ENCODE measurements at places on chromosomes 2 and 18.
A peak's percentile ranks its signal among the peaks of the same experiment; 100 is the strongest.

GRCh38 chr2:27191070-27191829 is 20.6 kb upstream of the ATRAID start:
- DNase-seq: no peak

GRCh38 chr2:114038710-114039109 is 148.8 kb downstream of the ACTR3 start:
- DNase-seq: no peak

DNA sequence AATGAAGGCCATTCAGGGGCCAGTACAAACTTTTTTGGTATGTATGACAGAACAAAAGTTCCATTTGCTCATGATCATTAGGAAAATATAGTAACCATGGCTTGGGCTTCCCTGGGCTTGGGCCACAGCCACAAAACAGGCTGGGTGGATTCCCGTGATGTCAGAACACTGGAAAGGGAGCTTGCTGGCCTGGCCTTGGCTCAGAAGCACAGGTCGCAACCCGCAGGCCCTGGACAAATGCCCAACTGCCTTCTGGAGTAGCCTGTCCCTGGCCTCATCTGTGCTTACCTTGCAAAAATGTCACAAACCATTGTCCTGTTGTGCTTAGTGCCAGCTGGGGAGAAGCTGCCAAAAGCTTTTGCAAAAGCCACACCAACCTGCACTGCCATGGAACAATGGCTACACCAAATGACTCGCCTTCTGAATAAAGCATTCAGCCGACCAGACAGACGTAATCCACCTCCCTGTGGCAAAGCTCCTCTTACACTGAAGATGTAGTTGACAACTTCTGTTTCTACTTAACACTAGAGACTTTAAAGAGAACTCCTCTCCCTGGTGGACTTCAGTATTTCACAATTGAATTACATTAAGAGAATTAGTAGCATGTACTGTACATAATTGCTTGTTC is 125.5 kb downstream of the ANKRD44 start:
- peak; percentile 93 for DNase-seq

DNA sequence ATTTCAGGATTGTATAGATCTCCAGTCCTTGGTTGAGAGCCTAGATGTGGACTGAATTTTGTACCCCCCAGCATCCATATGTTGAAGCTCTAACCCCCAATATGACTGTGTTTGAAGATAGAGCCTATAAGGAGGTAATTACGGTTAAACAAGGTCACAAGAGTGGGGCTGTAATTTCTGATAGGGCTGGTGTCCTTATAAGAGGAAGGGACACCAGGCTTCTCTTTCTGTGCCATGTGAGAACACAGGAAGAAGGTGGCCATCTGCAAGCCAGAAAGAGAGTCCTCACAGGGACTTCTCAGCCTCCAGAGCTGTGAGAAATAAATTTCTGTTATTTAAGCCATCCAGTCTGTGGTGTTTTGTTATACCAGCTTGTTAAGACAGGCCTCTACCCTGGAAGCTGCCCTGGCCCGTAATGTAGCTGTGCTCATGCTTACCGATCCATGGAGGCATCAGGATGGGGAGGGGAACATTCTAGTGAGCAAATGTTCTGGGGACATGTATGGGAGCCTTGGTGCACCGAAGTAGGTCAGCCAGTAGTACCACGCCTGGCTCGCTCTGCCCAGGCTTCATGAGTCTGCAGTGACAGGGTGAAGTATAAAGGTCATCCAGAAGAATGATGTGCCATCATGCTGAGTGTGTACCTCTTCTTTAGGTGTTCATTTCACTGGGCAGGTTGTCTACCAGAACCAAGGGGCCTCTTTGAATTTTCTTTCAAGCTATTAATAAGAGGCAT is 16.1 kb downstream of the RASGRP3 start:
- no peak for DNase-seq

DNA sequence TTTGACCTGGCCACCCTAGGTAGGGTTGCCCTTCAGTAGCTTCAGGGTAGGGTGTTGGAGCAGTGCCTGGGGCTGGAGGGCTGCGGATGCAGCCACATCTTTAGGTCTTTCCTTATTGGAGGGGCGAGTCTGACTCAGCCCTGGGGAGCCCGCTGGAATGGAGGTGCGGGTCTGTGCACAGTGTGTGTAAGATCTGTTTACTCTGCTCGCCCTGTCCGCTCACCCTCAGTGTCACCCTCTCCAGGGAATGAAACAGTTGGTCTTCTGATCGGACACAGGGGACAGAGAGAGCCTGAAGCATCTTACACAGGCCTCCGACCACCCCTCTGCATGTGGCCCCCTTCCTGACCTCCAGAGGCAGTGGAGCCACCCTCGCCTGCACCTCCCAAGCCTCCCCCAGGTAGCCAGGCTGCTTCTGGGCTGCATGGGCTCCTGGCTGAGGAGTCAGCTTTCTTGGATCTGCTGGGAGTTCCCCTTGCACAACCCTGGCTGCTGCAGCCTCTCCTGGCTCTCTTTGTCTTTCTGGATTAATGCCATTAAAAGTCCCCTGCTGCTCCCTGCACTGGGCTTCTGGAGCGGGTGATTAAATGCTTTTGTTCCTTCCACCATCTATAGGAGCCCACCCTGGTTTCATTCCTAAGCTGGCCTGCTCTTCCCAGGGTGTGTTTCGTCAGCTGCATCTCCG is 82.6 kb downstream of the ASB1 start:
- DNase-seq: no peak

DNA sequence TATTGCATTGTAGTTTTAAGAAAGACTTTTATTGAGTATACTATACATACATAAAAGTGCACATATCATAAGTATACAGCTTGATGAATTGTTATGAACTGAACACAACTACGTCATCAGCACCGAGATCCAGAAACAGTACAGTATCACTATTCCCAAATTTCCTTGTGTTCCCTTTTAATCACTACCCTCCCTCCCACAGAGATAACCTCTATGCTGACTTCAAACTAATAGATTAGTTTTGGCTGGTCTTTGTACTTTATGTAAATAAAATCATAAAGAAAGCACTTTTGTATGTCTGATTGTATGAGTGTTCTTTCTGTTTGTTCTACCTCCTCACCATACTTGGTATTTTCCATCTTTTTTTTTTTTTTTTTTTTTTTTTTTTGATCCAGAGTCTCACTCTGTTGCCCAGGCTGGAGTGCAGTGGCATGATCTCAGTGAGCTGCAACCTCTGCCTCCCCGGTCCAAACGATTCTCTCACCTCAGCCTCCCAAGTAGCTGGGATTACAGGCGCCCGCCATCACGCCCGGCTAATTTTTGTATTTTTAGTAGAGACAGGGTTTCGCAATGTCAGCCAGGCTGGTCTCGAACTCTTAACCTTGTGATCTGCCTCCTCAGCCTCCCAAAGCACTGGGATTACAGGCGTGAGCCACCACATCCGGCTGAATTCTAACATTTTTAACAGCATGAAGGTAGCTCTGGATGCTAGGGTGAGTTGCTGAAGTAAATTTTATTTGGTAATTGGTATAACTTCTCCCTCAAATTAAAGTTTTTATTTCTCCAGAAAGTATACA is 43.3 kb upstream of the RAB1A start:
- no peak for DNase-seq

- DNase-seq: no peak
Observed at GRCh38 chr2:241947004-241947350, 77.4 kb downstream of the RTP5 start.

- no peak for DNase-seq
Observed at GRCh38 chr2:202426751-202427150, 50.6 kb downstream of the BMPR2 start.

DNA sequence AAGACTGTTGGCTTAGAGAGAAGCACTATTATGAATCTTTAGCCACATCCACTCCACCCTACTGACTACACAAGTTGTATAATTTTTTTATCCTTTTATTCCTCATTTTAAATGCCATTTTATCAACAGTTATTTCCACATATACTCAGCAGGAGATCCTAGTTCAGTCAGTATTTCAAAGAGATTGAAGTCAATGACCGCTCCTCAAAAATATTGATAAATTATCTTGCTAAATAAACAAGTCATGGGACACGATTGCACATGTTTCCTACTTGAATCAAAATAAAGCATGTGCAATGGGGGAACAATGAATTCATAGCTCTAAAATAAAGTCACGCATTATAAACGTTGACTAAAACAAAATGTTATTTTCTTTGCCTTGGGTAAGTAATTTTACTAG is 496.5 kb downstream of the LRRTM4 start:
- no peak for DNase-seq

- DNase-seq: no peak
Observed at GRCh38 chr2:188193230-188193629, 98.4 kb upstream of the GULP1 start.

DNA sequence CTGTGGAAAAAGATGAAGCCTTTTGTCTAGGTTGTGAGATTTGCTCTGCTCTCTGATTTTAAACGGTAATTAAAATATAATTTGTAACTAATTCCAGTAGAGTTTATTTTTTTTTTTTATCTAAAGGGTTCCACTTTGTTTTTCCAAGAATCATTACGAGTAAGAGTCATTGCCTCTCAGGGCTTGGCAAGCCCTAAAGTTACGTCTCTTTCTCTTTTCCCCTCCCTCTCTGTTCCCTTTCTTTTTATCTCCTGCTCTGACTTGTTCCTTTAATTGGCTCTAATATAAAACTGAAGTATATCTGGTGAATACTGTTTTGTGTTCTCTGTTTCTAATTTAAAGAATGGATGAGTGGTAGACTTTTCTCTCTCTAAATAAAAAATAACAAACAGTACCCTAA is 75.8 kb downstream of the CALCRL start:
- no peak for DNase-seq

DNA sequence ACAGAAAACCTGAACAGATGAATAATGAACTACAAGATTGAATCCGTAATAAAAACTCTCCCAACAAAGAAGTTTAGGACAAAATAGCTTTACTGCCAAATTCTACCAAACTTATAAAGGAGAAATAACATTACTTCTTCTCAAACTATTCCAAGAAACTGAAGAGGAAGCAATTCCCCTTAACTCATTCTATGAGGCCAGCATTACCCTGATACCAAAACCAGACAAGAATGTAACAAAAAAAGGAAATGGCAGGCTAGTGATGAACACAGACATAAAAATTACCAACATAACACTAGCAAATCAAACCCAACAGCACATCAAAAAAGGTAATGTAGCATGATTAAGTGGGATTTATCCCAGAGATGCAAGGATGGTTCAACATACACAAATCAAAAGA is 213.7 kb upstream of the FOSL2 start:
- no peak for DNase-seq

GRCh38 chr2:149418065-149418464 is 87.7 kb downstream of the LYPD6 start:
- no peak for DNase-seq

- no peak for DNase-seq
Observed at GRCh38 chr2:44181648-44182047, 13.0 kb downstream of the PPM1B start.

DNA sequence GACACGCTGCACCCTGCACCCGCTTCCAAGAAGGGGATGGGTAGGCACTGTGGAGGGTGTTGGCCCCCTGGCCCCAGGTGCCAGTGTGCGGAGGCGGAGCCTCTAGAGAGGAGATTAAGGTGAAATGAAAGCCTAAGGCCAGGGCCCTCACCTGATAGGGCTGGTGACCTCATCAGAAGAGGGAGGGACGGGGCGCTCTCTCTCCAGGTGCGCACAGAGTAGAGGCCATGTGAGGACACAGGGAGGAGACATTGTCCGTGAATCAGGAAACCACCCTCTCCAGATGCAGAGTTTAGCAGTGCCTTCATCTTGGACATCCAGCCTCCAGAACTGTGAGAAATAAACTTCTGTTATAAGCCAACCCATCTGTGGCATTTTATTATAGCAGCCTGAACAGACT is 62.3 kb downstream of the PSMG2 start:
- no peak for DNase-seq

DNA sequence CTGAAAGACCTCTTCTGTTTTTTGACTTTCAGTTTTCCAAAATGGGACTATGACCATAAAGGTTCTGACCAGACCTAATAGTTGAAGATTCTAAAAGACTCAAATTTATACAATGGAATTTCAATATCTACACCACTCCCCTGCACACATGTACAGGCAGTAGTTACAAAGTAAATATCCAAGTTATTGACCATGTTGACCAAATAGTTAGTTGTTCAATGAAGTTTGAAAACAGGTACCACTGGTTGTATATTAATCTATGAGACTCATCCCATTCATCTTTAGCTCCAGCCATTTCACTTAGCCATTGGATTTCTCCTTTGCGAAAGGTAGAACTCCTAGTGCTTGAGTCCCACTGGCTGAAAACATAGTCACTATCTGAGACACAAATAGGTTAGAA is 277.4 kb downstream of the SETBP1 start:
- DNase-seq: no peak

- no peak for DNase-seq
Observed at GRCh38 chr18:79769698-79770500, 27.8 kb upstream of the KCNG2 start.

- no peak for DNase-seq
Observed at GRCh38 chr18:36177913-36178312, 9.4 kb upstream of the MOCOS start.

DNA sequence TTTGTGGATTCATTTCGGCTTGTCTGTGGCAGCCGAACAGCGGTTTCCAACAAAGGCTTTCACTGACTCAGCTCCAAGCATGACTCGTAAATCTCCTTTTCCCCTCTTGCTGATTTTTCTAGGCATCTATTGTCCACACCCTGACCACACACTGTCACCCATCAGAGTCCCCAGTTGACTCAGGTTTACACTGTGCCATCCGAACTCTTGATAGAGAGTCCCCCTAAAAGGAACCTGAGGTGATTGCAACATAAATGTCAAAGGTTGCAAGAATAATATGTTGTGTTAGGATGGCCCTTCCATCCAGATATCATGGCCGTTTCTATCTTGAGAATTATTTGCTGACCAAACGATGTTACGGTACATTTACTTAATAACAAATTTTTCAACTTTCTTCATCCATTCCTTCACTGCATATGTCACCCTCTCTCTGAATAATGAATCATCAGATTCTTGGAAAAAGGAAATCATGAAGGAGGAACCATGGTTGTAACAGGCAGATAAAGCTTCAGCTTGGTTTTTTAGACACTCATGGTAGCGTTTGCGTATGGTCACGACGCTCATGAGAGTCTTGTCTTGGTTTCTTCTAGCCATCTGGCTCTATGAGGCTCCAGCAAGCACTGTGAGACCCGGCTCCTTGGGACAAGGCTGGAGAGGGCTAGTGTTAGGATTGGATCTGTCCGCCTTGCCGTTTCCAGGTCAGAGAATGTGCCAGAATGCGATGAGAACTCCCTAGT is 72.1 kb downstream of the NPAS2 start:
- DNase-seq: no peak

DNA sequence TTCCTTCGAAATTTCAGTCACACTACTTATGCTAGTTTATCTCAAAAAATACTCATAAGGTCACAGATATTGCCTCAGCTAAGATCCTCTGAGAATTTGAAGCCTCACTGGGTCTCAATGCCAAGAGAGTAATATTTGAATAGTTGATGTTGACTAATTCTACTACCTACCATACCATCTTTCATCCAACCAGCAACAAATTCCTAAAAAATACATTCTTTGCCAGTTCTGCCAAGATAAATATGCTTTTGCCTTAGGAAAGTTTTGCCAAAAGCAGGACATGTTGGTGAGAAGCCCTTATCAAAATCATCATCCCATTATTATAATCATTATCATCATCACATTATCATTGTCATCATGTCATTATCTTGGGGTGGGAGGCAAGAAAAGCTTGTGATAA is 544.6 kb upstream of the ZEB2 start:
- DNase-seq: no peak

Measured in coronary artery (tissue), 2 donors.